Stromal cell of bone marrow (primary cell): ENCODE measurements at places on chromosomes 3 and 15.
A peak's percentile ranks its signal among the peaks of the same experiment; 100 is the strongest.

DNA sequence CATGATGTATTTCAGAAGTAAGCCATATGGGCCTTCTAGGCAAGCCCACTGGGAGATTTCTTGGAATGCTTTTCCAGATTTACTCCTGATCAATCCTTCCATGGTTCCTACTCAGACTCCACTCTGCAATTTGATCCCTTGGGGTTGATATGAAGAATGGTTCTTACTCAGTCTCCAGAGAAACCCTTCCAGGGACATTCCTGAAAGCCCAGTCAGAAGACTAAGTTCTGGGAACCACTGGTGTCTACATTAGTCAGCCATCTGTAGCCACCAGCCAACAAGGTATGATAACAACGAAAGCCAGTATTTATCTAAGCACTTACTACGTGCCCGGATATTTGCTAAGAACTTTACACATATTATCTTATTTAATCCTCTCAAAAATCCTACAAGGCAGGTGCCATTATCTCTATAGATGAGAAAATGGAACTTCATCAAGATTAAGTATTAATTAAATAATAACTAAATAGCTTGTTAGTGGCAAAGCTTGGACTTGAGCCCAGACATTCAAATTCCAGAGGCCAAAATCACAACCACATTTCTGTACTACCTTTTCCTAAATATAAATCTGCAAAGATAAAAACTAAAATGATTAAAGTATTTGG lies 32.7 kb downstream of the ZNF385D start:
- peak; percentile 92 for DNase-seq

DNA sequence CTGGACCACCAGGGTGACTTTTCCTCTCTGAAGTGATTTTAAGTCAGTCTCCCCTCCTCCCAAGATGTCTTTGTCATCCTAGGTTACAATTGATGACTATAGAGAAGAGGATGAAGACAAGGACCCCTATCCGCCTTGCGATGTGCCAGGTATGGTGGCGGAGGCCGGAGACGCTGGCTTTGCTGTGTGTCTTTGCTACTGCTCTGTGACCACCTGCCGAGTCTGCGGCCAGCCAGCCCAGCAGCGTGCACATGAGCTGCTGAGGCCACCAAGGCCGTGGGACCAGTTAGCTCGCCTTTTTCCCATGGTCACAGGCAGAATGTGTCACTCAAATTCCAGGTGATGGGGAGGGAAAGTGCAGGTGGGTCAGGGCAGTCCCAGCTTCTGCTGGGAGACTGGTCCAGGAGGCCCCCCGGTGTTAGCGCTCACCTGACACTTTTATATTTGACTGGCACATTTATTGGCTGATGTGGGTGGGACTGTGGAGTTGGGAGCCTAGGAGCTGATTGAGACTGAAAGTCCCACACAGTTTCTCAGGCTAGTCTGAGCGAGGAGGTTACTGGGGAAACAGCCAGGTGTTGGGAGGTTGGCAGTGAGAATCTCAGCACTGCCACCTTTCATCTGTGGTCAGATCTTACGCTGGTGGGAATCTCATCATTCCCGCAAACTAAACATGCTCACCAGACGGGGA lies 114.1 kb downstream of the CHDH start:
- DNase-seq, result no peak

DNA sequence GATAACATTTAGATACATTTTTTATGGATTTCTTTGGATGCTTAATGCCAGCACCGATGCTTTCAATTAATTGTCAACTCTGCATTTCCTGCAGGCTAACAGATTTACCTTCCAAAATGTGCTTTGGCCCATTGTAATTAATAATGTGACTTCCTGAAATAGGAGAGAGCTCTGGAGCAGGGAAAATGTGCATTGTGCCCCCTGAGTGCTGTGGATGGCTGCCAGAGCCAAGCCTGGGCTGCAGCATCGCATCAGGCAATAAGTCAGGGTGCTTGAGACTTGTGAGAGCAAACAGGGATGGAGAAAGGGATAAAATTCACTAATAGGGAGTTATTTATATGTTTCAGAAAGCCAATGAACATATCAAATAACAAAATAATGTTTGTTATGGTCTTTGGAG lies 133.8 kb downstream of the MOBP start:
- DNase-seq, result no peak

GRCh38 chr3:127784865-127785710 lies 37.2 kb downstream of the MGLL start:
- no peak for DNase-seq

- no peak for DNase-seq
Measured at GRCh38 chr15:38225381-38225780, 27.3 kb upstream of the SPRED1 start.

- no peak for DNase-seq
Measured at GRCh38 chr3:33704891-33705290, 13.2 kb downstream of the CLASP2 start.

GRCh38 chr15:63765338-63765737 lies 68.4 kb downstream of the HERC1 start:
- no peak for DNase-seq

DNA sequence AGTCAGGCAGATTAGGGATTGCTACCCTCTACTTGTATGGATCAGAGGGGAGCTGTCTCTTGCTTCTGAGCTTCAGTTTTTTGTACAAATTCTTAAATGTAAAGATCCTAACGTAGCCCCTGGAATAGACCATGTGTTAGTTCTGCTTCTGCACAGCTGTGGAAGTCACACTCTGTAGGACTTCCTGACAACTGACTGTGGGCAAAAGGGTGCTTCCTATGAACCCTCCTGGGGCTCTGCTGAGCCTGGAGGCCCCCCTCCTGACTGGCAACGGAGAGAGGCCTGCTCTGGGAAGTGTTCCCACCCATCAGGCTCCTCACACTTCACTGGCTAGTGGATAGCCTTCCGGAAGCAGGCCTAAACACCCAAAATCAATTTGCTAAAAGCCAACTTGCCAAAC lies 131.0 kb downstream of the RPLP1 start:
- no peak for DNase-seq

DNA sequence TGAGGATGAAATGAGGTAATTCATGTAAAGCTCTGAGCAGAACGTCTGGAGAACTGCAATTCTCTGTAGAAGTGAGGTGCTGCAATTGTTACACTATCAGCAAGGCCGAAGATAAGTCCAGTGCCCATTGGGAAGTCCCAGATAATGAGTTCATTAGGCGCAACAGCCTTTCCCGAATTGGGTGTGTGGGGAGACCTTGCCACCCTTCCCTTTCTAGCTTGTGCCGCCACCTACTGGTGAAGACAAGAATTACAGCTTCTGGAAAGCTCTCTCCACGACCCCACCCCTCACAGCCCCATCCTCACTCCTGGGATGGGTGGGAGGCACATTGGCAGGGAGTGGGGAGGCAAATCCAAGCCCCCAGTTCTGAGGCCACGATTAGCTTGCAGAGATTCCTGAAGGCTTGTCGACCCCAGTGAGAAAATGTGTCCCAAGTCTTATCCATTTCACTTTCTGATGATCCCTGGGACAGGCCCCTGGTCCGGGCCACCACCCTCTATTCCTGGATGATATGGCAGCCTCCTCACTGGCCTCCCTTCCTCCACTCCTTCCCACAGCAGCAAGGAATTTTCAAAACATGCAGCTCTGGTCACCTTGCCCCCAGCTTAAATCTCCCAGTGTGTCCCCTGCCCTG lies 36.4 kb downstream of the FAM3D start:
- peak; percentile 29 for DNase-seq

DNA sequence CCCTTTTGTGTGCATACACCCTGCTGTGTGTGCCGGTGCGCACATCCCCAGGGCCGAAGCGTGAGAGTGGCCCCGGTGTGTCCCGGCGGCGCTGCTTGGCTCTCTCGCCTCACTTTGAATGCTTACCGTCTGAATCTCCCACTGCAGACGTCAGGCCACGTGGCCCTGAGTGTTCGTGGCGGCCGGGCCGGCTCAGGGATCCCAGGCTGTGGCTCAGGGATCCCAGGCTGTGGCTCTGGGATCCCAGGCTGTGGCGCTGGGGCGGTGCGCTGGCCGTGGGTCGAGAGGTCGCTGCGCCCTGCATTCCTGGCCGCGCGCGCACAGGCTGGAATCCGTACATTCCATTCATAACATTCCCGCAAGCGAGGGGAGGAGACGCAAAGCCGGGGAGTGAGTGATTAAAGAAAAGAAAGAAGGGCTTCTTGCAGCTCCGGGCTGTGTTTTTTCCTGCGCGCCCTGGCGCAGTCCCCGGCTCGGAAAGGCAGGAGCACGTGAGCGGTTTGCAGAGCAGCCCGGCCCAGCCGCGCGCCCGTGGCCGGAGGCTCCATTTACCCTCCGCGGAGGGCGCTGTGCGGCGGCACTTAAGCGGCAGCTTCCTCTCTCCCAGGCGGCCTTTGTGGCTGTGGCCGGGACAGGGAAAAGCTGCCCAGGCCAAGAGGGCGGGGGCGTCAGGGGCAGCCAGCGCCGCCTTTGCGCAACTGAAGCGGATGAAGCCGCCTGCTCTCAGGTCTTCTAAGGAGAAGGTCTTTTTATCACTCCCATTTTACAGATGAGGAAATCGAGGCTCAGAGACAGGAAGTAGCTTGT lies 87.0 kb upstream of the ALDH1L1 start:
- peak; percentile 59 for DNase-seq

GRCh38 chr3:33461097-33461496 lies 20.9 kb upstream of the UBP1 start:
- DNase-seq, result no peak

DNA sequence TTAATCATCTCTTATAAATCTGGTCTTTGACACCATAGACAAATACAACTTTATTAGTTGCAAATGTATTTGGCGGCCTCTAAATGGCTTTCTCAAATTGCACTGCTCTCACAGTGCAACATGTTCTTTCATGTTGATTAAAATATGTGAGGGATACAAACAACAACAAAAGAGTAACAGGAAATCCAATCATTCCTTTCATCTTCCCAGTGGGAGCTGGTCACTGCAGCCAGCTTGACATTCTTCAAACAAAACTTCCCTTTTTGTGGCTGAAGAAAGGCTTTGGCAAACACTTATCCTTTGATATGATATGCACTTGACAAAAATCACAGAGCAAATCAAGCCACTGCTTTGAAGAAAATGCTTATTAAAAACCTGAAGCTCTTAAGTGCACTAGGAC lies 973.6 kb downstream of the EPHA3 start:
- no peak for DNase-seq

- DNase-seq, result peak; percentile 38
Measured at GRCh38 chr3:65979731-65980130, 59.0 kb downstream of the MAGI1 start.

GRCh38 chr3:151387432-151387831 lies 2.9 kb upstream of the P2RY12 start:
- no peak for DNase-seq

DNA sequence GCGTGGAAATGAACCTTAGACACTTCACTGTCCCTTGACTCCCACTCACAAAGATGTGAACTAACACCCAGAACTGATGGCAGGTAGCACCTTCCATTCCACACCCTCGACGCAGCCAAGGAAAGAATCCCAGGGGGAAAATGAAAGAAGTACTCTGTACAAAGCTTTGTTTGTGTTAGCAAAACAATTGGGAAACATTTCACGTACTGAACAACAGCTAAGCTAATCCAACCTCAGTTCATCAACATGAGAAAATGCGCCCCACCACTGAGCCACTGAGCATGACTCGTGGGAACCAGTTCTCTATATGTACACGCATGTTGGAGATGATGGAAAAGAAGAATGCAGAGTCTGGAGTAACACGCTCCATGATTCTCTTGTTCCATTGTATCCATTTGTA lies 32.0 kb downstream of the CORO2B start:
- DNase-seq, result no peak

GRCh38 chr3:71350998-71351397 lies 232.5 kb downstream of the FOXP1 start:
- no peak for DNase-seq

DNA sequence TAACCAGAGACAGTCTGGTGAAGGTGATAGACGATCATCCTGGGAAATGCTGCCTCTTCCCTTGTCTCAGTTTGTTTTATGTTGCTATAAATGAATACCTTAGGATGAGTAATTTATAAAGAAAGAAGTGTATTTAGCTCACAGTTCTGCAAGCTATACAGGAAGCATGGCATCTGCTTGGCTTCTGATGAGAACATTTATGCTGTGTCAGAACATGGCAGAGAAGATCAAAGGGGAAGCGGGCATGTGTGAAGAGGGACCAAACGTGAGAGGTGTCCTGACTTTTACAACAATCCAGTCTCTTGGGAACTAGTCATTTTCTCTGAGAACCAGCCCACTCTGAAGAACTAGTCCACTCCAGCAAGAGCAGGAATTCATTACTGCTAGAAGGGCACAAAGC lies 9.6 kb downstream of the CMC1 start:
- DNase-seq, result no peak

DNA sequence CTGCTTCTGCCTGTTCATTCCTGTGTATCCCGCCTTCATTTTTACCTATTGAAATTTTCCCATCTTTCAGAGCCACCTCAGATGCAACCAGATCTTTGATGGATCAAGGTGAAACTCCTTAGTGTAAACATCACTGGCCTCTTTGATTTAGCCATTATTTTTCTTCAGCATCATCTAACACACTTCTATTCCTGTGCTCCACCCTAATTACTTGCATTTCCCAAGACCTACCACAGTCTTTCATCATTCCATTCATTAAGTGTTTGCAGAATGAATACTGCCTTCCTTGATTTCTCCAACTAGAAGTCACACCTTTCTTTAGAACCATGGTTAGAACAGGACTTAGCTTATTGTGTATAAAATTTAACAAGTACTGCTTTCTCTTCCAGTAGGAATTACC lies 55.5 kb upstream of the SKIL start:
- DNase-seq, result no peak

DNA sequence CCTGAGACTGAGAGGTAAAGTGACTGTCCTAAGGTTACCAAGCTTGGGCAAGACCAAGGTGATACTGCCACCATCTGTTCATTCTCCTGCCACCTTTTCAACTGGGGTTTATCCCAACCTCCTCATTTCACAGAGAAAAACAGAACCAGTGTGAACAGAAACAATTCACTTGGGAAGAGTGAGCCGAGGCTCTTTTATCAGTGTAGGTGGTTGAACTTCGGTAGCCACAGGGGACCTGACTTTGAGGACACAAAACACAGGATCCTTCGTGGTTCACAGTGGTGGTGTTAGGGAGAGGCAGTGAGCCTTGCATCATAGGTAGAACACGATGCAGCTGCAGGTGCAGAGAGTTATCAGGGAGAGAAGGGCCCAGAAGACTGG lies 72.8 kb upstream of the ICE2 start:
- no peak for DNase-seq

DNA sequence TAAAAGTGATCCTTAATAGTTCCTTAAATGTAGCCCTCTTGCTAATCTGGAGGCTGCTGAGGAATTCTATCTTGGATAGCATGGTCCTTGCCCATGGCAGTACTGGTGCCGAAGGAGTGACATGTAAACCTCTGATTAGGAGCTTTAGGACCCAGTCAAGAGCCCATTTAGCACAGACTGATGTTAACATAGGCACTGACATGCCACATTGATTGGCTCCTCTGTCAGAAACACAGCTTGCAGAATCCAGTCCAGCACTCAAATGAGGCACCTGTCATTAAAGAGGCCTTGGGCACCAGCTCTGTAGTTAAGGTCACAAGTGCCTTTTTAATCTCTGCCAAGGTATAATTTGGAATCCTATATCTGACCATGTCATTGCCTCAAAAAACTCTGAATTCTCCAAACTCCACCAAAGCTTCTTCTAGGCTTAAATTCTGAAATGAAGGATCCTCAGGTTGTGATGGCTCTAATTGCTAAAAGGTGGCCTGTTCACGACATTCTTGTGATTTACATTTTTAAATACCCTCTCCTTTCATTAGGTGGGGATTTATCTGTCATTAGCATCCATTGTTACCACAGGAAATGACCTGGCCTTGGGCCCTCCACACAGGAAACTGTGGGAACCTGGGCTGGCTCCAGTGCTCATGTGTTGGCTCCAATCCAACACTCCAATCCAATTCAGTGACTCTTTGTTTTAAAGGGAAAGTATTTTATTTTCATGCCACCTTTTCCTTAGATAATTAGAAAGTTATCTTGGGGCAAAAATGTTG lies 57.3 kb upstream of the RNF7 start:
- no peak for DNase-seq
